Natural killer cell (primary cell): ENCODE measurements at places on chromosomes 4 and X. TPM values are rescaled to one million over a fixed set of nuclear protein-coding genes. Genes with fewer than 3 reads are reported as not detected.

The UNC5C gene
- total RNA-seq: not detected

The SNCA gene
- total RNA-seq: 0.58 TPM

The ETDB gene
- not detected for total RNA-seq

The CYLC1 gene
- total RNA-seq: not detected

The NAA11 gene
- total RNA-seq: not detected

The SH2D1A gene
- 62.2 TPM for total RNA-seq

The SSX2 gene
- total RNA-seq: not detected

The IRS4 gene
- total RNA-seq: not detected

The UGT2B15 gene
- not detected for total RNA-seq

The P2RY8 gene
- 107 TPM for total RNA-seq

The CXCL3 gene
- total RNA-seq: 6.6 TPM
